ENCODE measurements at places on chromosomes 13 and 19.

DNA sequence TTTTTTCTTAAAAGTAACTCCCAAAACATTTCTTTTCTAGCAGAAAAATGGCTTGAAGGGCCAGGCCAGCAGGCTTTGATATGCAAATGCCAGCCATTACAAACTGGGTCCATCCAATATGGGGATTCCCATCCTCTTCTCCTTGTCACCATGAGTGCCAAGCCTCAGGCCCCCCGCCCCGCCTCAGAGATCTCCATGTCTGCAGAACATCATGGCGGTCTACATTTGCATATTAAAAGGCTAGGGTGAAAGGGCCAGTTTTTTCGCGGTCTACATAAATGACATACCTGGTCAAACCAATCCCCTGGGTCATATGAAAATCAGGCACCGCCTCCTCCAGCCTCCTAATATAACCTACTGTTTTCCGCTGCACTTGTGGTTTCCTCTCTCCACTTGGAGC, 1327.6 kb downstream of the UQCRFS1 start:
- no peak for DNase-seq

DNA sequence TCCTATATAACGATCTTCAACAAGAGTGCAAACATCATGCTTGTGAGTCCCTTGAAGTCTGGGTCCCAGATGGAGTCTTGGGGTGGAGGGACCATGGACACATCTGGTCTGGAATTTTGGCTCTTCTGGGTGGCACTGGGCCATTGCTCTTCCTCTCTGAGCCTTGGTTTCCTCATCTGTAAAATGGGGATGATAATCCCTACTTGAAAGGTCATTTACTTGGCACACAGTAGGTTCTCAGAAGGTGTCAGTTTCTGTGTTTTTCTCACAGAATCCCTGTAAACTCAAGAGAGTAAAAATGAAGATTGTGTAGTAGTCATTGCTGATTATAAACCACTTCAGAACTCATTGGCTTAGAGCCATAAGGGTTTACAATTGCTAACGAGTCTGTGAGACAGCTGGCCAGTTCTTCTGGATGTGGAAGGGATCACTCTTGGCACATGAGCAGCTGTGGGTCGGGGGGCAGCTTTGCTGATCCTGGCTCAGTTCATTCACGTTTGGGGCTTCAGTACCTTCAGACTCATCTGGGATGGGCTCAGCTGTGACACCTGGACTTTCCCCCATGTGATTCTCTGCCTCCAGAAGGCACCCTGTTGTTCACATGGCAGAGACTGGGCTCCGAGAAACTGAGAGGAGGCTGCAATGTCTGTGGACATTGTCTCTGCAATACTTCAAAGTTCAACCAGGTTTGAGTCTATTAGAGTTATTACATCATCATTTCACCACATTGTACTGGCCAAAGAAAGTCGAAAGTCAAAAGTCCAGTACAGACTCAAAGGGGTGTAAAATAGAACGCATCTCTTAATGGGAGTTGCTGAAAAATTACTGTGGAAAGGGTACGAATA, 7.8 kb downstream of the CYP4F12 start:
- DNase-seq, result no peak

DNA sequence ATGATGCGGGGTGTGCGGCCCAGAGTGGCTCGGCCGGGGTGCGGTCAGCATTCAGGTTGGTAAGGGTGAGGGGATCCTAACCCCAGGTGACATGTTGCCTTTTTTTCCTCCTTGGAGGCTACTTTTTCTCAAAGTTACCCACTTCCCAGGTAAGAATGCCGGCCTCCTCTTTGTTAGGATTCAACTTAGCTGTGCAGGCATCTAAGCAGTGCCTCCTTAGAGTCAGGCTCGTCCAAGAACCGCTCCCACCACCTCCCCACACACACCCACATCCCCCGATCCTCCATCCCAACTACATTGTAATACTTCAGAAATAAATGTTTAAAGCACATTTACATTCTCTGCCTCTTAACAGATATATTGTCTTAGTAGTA, 733 bp upstream of the ENOX1 start:
- DNase-seq, result no peak

DNA sequence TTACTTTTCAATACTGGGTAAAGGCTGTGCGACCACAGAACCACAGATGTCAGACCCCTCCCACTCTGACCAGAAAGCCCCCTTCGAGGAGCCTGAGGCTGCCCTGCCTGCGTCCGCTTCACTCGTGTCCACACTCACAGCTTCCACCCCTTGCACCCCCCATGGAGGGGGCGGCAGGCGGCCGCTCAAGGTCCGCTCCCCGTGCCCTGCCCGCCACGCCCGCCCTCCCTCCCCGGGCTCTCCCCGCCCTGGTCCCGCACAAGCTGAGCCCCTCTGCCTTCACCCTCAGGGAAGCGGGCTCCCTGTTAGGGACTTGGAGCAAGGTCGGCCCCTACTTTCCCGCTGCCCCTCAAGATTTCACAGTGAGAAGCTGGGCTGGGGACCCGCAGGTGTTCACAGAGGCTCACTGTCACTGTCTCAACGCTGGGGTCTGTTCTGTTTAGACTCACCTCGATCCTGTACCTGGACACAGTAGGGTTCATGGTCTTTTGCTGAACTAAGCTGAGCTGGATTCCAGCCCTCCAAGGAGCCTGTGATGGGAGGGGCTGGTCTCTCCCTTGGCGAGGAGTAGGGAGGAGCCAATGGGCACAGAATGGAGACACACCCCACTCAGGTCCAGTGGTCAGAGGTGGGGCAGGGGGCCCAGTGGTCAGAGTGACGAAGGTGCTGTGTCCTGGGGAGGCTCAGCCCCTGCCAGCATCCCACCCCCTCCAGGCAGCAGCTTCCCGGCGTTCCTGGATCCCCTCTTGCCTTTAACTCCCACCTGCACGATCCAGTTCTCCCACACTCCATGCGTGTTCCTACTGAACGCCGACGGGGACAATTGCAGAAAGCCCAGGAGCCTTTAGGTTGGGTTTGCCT, 69.5 kb downstream of the SPACA7 start:
- DNase-seq, result no peak

DNA sequence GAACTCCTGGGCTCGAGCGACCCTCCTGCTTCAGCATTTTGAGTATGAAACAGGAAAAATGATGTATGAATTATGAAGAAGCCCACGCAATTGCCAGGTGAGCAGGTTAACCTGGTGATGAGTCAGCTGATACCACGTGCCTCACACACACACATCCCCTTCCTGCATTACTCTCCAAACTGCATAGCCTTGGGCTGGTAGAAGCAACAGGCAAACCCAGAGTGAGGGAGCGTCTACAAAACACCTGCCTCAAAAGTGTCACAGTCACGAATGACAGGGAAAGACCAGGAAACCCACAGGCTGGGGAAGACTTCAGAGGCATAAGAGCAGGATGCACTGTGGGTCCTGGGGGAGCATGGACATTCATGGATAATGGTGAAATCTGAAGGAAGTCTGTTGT, 192.8 kb upstream of the IRS2 start:
- DNase-seq, result no peak

DNA sequence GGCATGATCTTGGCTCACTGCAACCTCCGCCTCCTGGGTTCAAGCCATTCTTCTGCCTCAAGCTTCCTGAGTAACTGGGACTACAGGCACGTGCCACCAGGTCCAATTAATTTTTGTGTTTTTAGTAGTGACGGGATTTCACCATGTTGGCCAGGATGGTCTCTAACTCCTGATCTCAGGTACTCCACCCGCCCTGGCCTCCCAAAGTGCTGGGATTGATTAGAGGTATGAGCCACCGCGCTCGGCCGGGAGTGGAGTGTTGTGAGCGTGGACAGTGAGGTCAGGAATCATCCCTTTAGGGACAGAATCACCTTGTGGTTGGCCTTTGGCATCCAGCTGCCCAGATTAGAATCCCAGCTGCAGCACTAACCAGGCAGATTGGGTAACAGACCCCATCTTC, 10.3 kb downstream of the RRAS start:
- DNase-seq, result no peak

DNA sequence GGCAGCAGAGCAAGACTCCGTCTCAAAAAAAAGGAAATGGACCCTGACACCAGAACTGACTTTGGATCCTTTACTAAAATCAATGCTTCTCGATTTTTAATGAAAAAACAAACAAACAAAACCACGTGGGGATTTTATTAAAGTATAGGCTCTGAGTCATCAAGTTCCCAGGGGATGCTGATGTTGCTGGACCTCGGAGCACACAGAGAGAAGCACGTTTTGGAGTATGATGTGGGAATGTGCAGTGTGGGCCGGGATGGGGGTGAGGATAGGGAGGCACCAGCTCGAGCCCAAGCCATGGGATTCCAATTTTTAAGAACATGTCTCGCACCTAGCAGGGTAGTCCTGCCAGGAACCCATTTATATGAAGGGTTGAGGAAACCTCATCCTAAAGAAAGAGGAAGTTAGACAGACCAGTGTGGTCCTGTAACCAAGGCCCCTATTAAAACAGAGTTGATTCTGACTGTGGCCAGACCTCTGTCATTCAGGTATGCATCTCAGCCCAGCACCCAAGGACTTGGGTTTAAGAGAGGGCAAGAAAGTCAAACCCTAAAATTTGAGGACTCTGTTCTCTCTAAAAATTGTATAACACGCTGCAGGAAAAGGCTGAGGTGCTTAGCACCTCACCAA, 6.4 kb downstream of the FLT1 start:
- DNase-seq, result no peak

GRCh38 chr13:50366488-50367174, 351.4 kb downstream of the KCNRG start:
- no peak for DNase-seq

DNA sequence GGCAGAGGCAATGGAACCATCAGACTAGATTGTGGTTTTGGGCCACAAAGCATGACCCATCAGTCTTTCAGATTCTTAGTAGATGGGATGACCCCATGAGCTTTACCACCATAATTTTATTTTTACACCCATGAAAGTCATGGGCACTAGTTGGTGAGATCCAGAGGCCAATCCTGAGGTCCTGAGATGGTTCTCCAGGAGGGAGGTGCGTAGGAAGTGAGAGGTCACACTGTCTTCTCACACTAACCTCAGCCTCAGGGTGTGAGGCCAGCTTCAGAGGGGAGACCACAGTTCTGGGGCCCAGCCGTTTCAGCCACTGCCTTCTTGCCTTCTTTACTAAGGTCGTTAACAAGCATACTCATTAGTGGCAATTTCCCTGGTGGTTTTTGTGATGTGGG, 106.4 kb downstream of the AKAP11 start:
- no peak for DNase-seq

GRCh38 chr19:49496574-49497008, 357 bp downstream of the RPS11 start:
- no peak for DNase-seq

DNA sequence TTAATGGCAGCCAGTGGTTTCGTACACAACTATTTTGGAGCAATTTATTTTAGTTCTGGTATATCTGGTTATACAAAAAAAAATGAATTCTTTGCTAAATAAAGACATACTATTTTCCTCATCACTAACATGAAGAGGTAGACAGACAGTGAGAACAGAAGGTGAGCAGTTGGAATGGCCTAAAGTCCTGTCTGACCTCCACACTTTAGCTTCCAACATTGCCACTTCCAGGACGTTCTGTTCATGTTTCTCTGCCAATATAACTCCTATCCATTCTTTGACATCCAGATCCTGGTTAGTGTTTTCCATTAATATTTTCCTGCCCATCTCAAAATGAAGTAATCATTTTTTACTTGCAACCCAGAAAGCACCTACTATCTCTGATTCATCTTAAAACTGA, 112.9 kb upstream of the FRY start:
- DNase-seq, result no peak

- DNase-seq, result no peak
Observed at GRCh38 chr19:29841559-29842367, 30.0 kb downstream of the CCNE1 start.

GRCh38 chr19:16807549-16808284, 21.5 kb upstream of the SIN3B start:
- no peak for DNase-seq

GRCh38 chr19:18771328-18772242, 19.5 kb downstream of the COMP start:
- DNase-seq, result no peak

- DNase-seq, result no peak
Observed at GRCh38 chr13:77028202-77028601, 1.2 kb upstream of the FBXL3 start.

All from stimulated activated CD4-positive, alpha-beta T cell treated with anti-CD3 and anti-CD28 coated beads, Interleukin-4, amount 100 ng/mL, for 1 hour (primary cell).